ENCODE measurements at places on chromosomes 7 and 10.

- DNase-seq, result no peak
Observed at GRCh38 chr10:60739558-60739957, 38.7 kb upstream of the CDK1 start.

DNA sequence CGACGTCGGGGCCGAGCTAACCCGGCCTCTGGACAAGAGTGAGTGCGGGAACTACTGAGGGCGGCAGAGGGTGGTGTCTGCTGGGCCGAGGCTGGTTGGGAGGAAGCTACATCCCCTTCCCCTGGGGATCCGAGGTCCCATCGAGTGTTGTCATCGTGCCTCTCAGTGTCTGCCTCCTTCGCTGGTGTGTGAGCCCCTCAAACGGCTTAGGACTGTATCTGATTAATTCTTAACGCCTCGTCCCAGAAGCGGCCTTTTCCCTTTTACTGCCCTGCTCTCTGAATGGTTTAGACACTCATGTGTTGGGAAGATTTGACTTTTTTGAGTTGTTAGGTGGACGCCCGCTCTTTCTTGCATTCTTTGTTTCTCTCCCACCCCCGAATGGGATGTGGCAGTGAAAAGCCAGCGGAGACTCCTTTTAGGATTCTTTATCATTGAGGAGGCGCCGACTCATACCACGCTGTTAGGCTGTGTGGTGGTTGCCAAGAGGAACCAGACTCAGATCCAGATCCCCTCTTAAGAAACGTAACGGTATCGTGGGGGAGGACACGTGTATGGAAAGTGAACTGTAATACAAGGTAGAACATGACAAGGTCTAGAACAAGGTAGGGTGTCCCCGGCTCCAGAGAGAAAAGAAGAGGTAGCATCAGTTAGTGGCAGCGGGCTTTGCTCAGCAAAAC is 631 bp downstream of the SUPV3L1 start:
- no peak for DNase-seq

DNA sequence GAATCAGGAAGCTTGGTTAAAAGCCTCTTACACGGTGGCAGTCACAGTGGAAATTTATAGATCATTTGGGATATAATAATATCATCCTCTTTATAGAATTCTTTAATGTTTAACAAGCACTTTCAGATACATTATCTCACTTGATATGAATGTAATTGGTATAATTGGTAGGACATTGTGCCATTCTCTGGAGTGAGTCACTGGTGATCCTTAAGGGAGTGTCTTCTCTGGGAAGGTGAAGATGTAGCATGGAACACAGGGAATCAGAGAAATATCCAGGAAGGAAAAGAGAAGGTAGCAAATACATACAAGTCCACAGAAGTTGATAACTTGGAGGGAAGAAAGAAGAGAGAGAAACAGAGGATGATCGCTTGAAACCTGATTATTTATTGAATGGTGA is 9.8 kb downstream of the PTPRZ1 start:
- DNase-seq, result no peak

DNA sequence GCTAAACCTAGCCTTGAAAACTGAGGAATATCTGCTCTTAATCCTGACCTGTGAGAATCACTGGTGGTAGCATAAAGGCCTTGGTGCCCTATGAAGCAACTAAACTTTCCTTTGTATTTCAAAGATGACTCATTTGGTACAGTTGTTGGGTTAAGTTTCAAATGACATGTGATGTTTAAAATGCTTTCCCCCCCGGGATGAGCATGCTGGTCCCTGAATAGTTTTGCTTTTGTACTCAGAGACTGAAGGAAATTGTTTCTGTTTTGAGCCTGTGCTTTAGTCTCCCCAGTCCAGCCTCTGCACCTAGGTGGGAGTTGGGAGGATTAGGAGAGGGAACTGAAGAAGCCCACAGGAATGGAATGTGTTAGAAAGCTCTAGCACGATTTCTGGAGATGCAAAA is 258.9 kb upstream of the NPY start:
- no peak for DNase-seq

- no peak for DNase-seq
Observed at GRCh38 chr7:6320791-6321190, 48.4 kb upstream of the CYTH3 start.

Measured in psoas muscle (tissue), 8 donors.